ENCODE measurements at places on chromosomes 5 and 9.

DNA sequence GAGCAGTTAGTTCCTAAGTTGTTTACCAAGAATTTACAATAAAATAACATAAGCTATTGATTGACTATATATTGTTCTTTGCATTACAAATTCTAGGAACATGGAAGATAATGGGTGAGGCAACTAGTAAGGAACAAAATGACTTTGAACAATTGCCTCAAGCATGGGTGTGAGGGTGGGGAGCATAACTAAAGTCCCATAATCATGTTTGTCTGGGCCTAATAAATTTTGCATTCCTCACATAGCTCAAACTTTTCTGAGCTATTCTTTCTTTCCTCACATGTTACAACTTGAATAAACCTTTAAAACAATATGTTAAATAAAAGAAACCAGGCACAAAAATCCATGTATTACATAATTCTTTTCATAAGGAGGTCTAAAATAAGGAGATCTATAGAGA lies 1066.1 kb downstream of the NR2F1-AS1 start:
- no peak for DNase-seq

GRCh38 chr9:120066315-120066714 lies 513.7 kb downstream of the CDK5RAP2 start:
- no peak for DNase-seq

- no peak for DNase-seq
Observed at GRCh38 chr5:84384604-84385575, at the start of gene EDIL3. EDIL3 (minus strand) TSS chr5:84384880; CDS start chr5:84384374, 506 bp downstream.

DNA sequence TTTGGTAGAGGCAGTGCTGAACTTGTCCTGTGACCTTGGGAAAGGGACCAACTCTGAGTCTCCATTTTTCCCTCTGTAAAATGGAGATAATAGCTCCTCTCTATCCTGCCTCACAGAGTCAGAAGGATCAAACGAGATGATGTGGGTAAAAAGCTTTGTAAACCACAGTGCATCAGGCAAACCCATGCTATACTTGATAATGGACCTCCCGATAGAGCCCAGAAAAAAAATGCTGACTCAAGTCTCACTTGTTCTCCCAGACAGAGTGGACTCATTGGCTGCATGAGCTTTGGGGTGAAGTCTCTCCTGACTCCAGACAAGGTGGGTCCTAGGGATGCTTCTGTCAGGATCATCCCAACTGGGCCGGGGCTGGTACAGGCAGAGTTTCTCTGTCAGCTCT lies 32.0 kb downstream of the RGS3 start:
- no peak for DNase-seq

GRCh38 chr5:116908537-116908936 lies 333.9 kb upstream of the SEMA6A start:
- DNase-seq: no peak

- no peak for DNase-seq
Observed at GRCh38 chr5:172399336-172399735, 55.0 kb downstream of the SH3PXD2B start.

GRCh38 chr5:32092938-32093812 lies 80.9 kb downstream of the GOLPH3 start:
- peak; percentile 38 for DNase-seq

DNA sequence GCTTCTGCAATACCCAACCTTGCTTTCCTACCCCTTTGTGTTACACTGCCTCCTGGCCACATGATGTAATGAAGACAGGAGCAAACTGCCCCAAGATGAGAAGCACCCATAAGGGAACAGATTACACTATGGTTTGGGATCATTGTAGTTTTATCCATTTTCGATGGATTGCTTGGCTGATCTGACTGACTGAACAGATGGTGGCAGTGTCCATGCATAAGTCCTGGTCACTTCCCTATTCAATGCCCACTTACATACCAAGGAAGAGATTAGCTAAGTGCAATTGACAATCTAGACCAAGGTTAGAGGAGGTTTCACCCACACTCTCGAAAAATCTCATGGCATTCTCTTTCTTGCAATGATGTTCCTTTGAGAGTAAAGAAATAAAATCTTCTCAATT lies 319.9 kb downstream of the RAB3C start:
- DNase-seq: no peak

GRCh38 chr5:151086905-151087360 lies 6.1 kb upstream of the TNIP1 start:
- peak; percentile 62 for DNase-seq

- DNase-seq: no peak
Observed at GRCh38 chr5:943918-944620, 51.4 kb downstream of the TRIP13 start.

- no peak for DNase-seq
Observed at GRCh38 chr5:149792540-149793255, 62.6 kb downstream of the PPARGC1B start.

DNA sequence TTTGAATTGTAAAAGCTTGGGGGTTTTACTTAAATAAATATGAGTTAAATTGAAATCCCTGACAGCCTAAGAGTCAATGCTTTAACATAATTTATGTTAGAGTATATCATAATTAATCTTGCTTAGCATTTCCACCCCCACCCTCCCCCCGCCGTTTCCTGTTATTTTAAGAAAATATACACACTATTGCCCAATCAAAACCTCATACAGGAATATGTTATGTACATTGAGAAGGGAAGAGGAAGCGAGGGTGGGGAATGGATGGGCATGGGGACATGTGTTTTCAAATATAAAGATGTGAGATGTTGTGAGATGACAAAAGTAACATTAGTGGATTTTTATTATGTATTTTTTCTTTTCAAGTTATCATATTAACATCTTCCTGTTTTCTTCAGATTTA lies 561.1 kb upstream of the MEF2C start:
- no peak for DNase-seq

All from stimulated activated CD4-positive, alpha-beta T cell treated with anti-CD3 and anti-CD28 coated beads, Interleukin-12 subunit alpha, Interleukin-12 subunit beta, amount 100 ng/mL, for 4 hours (primary cell).